ENCODE measurements at places on chromosomes 16 and 17.

- DNase-seq, result no peak
Measured at GRCh38 chr17:57949649-57950048, 5.6 kb downstream of the CUEDC1 start.

DNA sequence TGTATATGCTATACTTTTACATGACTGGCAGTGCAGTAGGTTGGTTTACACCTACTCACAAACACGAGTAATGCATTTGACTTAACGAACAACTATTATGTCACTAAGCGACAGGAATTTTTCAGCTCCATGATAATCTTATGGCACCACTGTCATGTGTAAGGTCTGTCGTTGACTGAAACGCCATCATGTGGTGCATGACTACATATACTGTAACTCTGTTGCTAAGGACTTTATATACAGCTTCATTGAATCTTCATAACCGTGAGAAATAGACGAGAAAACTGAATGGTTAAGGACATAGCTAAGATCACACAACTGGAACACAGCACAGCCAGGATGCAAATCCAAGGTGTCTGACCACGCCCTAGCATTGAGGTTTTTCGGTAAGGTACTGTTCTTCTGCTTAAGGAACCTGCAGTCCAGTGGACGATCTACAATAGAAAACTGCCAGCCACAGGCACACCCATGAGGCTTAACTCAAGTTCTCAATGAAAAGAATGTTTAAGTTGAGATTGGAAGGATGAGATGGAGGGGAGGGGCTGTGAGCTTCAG lies 3.3 kb downstream of the CFAP20 start:
- DNase-seq, result no peak

- DNase-seq, result no peak
Measured at GRCh38 chr17:40373324-40373723, 8.8 kb upstream of the GJD3 start.

DNA sequence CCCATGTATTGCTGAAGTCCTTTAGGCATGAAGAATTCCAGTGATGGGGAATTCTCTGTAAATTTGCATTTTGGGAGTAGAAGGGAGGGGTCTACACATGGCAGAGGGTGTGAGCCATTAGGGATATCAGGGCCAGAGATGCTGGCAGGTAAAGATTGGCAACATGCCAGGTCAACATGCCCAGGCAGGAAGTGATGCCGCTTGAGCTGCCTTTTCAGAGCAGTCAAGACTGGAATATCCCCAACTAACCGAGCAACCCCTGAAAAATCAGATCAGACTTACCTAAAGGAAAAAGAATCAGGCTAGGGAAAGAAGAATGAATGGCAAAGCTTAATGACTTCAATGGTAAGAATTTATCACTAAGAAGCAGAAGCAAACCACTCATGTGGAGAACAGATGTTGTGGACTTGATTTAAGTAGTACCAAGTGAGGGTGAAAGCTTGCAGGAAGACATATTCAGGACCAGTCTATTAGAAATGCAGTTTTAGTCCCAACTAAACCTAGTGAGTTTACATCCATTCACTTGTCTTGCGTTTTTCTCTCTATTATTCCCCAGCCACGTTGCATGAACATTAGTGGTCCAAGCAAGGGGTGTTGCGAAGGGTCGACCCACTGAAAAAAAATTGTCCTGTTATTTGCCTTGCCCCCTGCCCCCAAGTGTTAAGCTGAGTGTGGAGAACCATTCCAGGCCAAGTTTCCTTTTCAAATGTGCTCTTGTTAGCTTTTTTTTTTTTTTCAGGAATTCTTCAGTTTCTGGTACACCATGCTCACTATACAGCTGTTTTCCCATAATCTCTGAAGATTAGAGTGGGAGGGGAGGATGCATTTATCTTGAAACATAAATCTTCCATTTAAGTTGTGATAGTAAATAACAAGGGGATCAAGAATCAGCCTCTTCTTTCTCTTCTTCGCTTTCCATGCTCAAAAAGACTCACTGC lies 105.2 kb downstream of the ABCA8 start:
- no peak for DNase-seq

- DNase-seq, result no peak
Measured at GRCh38 chr17:3712811-3713463, 10.8 kb upstream of the HASPIN start.

DNA sequence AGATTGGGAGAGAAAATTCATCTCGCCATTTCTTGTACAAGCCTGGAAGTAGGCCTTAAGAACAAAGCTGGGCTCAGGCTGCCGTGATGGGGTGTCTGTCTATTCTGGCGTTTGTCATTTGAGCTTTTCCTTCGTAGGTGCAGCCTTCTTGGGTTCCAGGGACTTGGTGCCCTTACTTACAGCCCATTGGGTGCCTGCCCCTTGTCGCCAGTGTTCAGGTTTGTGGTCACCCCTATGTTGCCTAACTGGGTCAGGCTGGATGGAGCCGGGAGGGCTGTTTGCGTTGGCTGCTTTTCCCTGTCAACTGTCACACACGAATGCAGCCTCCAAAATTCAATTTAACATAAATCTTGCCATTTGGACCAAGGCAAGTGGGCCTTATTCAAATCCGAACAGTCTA lies 23.7 kb upstream of the MED9 start:
- DNase-seq, result no peak

DNA sequence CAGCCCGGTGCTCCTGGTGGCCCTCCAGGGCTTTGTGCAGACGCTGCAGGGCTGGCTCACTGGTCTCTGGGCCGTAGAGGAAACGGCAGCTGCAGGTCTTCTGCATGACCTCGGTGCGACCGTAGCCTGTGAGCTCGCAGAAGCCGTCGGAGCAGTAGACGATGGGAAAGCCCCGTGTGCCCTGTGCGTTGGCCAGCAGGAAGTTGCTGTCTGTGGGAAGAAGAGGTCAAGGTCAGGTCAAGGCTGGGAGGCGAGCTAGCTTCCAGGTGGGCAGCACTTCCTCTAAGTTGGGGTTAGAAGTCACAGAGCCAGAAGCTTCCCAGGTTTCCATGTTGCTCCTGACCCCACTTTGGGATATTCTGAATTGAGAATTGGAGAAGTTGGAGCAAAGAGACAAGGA lies 2.1 kb downstream of the KCNH4 start:
- no peak for DNase-seq

DNA sequence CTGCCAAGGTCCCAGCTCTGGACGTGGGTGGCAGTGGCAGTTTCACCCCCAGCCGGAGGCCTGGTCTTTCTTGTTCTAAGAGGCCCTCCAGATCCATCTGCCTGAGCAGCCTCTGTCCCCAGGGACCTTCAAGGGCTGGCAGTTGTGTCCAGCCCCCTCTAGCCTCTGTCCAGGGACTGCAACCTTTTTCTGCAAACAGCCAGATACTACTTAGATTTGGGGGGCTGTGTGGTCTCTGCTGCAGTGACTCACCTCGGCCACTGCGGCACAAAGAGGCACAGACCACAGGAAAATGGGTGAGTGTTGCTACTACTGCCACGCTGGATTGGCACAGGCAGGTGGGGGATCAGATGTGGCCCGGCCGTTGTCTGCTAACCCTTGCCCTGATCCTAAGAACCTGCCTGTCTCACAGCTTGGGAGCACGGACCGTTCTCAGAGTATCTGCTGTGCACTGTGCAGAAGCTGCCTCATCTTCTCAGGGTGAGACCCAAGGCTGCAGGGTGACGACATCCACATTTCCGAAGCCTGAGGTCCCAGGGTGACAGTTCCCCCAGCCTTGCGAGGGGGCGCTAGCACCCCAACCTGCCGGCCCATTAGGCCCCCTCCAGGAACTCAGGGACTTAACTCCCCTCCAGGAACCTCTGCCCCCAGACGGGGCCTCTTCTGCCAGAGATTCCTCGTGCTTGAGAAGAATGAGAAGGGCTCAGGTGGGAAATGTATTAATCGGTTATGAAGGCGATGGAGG lies 27.6 kb downstream of the MXRA7 start:
- no peak for DNase-seq

- no peak for DNase-seq
Measured at GRCh38 chr16:74461826-74462225, 40.5 kb upstream of the CLEC18B start.

DNA sequence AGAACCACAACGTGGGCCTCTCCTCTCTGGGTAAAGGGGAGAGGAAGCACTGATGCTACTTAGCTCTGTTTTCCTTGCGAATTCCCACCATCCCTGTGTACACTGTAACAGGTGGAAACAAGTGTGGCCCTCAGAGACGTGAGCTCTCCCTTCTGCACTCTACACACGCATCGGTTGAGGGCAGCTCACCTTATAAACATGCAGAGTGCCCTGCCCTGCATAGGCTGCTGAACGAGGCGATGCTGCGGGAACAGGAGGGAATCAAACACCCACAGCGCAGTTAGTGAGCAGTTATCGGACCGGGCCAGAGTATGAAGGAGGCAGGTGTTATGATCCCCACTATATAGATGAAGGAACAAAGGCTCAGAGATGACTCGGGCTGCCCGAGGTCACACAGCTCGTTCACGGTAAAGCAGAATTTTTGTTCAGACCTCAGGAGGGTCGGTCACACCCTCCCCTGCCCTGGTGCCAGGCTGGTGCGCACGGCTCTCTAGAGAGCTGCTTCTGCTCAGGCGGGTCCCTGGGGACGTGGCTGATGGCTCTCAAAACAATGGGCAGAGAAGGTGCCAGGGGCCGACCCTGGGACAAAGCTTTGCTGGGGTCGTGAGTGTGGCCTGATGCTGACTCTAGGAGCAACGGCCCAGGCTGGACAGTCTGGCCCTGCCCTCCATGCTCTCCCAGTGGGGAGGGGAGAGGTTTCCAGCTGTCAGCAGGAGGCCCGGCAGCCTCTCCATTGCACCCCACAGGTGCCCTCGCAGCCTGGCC lies 68.5 kb downstream of the RPH3AL start:
- DNase-seq, result no peak

- DNase-seq, result peak; percentile 48
Measured at GRCh38 chr16:22007509-22008214, at the start of gene MOSMO. Gene MOSMO (plus strand): TSS chr16:22008111. CDS start chr16:22008302, 191 bp downstream.

All from NCI-H460 (cell line).